ENCODE measurements at places on chromosomes 6 and 20.
A peak's percentile ranks its signal among the peaks of the same experiment; 100 is the strongest.

DNA sequence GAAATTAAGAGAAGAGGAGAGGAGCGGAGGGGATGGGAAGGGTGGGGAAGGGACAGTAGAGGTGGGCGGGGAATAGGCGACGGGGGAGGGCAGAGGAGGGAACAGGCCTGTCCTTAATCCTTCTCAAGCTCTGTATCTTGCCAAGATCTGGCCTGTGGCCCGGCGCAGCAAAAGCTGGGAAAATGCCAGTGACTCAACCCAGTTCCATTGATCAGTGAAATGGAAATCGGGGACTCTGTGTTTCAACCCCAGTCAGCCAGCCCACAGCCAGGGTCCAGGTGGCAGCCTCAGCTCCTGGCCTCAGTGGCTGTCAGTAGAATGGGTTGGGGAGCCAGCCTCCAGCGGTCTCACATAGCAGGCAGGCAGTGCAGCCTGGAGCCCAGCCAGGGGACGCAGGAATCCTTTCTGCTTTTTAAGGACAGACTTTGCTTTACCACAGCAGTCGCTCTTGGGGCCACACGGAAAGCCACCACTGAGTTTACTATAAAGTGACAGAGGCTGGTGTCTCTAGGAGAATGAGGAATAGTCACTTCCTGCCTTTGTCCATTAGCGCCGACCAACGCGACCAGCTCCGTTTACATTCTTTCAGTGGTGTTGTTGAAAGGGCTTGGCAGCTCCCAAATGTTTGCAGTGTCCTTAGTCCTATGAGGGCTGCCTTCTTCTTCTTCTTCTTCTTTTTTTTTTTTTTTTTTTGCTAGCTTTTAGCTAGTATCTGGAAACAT, 128.0 kb downstream of the RIN2 start:
- no peak for DNase-seq

DNA sequence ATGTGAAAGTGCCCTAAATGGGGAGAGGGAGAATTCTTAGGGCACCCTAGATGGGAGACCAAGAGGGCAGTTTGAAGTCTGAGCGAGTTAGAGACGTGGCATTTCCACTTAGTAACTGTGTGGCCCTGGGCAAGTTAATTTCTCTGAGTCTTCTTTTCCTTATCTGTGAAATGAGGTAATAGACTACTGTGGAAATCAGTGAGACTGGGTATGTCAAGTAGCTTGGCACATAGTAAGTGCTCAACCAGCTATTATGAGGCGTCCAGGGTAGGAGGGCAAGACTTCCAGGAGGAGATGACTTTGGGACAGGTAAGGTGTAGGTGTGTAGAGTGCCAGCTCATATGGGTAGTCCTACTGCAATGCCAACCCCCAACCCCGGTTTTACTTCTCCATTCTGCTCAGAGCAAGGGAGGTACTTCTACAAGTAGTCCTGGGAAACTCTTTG, 770 bp downstream of the KIF3B start:
- DNase-seq, result no peak

DNA sequence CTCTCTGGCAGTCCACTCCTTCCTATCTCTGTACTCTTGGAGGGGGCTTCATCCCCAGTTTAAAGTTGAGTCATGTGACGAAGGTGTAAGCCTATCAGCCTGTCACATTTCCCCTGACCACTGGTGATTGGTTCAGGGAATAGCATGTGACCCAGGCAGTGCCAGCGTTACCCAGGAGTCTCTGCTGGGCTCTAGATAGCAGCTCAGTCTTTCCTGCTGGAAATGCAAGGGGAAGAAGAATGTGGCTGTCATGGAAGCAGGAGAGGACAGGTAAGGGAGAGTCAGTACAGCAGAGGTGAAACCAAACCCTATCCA, 35.6 kb upstream of the NFATC2 start:
- DNase-seq, result no peak

DNA sequence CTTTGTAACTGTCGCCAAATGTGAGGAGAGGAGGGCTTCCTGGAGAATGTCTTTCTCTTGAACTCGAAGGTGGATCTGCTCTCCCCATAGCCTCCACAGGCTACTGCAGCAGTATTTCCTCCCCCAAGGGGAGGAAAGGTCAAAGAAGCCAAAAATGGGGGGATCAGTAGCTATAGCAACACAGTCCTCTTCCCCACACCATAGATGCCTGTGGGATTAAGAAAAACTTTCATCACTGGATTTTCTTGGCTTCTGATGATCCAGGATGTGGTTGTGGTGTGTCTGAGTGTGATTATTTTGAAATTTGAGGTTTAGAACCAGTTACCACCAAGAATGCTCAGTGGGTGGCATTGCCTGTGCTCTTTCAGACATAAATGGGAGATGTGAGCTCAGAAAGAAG, 140.1 kb upstream of the SPACA1 start:
- no peak for DNase-seq

GRCh38 chr20:52312132-52312729, 120.7 kb upstream of the ZFP64 start:
- no peak for DNase-seq

- no peak for DNase-seq
These were observed 69.6 kb downstream of the TMEM242 start for GRCh38 chr6:157253699-157254098.

DNA sequence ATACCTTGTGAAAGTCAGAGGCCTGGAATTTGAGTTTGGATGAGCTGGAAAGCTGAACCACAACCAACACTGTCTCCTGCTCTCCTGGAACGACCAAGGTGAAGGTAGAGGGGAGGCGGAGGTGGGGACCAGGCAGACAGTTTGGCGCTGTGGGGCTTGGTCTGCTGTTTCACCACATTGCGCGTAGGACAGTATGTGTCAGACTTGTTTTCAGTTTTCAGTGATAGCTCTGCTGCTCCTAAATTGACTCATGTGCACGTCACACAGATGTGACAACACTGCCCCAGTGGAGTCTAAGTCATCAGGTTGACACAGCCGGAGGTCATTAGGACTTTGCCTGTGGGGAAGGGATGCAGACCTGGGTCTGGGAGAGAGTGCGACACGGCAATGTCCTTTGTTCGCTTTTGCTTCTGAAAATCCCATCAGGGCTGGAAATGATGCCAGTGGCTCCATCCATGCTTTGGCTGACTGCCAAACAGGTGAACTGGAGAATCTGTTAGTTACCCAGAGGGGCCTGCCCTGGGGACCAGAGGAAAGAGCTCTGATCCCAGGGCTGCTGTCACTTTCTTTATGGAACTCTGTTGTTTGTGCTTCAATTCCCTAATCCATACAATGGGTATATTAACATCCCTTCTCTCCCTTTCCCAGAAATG, 255.5 kb downstream of the CDC5L start:
- peak; percentile 41 for DNase-seq

- DNase-seq, result no peak
These were observed 51.4 kb upstream of the LGSN start for GRCh38 chr6:63371104-63371715.

GRCh38 chr6:169141671-169142537, 111.7 kb downstream of the THBS2 start:
- no peak for DNase-seq

GRCh38 chr6:142927271-142927580, 17.8 kb downstream of the HIVEP2 start:
- DNase-seq, result no peak

DNA sequence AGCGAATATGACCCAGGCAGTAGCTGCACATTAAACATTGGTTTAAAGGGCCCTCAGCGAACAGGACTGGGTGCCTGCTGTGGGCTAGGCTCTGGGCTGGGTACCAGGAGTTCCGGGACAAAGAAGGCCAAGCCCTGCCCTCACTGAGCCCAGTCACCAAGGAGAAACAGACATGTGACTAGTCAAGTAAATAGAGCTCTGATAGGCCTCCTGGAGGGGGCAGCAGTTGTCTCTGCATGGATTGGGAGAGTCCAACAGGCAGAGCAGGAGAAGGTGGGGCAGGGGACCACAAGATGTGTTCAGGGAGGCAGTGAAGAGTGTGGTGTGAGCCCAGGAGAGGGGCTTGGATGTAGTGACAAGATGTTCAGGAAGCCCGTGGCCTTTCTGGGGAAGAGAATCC, 3.1 kb downstream of the HM13 start:
- DNase-seq, result no peak

DNA sequence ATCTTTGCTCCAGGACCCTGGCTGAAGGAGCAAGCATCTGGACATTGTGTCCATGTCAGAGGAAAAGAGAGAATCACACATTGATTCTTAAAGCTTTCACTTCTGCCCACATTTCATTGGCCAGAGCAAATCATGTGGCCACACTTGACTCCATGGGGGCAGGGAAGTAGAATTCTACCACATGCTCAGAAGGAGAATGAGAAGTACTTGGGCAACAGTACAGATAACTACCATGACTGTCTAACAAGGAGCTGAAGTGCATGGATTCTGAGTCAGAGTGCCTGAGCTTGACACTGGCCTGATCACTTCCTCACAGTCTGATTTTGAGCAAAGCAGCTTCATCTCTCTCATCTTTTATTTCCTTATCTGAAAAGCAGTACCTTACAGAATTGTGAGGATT, 38.6 kb downstream of the GHRH start:
- no peak for DNase-seq

DNA sequence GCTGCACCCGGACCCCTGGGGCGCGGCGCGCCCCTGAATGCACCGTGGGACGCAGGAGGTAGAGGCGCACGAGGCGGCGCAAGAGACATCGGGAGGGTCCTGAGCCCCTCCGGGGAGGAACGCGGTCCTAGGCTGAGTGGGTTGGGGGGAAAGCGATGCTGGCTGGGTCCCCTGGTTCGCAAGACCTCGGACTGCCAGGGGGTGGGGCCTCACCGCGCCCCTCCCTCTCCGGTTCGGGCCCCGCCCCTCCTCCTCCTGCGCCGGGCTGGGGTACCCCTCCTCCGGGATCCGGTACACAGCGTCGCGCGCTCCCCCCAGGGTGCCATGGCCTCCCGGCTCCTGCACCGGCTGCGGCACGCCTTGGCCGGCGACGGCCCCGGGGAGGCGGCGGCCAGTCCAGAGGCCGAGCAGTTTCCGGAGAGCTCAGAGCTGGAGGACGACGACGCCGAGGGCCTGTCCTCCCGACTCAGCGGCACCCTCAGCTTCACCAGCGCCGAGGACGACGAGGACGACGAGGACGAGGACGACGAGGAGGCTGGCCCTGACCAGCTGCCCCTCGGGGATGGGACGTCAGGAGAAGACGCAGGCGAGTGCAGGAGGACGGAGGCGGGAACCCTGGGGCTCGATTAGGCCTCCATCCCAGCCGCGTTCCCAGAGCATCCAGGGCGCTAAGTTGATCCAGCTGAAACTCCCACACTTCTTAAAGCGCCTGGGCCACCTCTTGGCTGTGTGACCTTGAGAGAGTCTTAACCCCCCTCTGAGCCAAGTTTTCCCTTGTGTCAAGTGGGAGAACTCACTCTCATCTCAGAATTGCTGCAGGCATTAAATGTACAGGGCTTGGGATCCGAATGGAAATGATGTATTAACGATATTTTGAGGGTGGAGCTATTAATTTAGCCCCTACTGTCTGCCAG, 541 bp downstream of the SNX21 start:
- DNase-seq, result no peak

DNA sequence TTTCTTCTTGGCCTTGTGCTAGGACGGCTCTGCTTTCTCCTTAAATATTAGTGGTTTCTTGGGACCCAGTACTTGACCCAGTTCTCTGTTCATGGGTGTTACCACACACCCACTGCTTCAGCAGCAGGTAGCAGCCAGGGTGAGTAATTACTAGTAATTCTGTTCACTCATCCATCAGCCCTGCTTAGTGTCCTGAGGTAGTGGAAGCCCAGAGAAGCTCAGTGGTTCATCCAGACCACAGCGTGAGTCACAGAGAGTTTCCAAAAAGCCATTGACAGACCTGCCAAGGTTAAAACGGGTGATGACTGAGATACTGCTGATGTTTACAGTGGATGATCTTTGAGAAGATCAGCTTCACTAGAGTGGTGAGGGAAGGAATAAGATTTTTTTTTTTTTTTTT, 51.7 kb upstream of the HINT3 start:
- peak; percentile 57 for DNase-seq

GRCh38 chr6:17957498-17957897, 29.9 kb downstream of the KIF13A start:
- no peak for DNase-seq

DNA sequence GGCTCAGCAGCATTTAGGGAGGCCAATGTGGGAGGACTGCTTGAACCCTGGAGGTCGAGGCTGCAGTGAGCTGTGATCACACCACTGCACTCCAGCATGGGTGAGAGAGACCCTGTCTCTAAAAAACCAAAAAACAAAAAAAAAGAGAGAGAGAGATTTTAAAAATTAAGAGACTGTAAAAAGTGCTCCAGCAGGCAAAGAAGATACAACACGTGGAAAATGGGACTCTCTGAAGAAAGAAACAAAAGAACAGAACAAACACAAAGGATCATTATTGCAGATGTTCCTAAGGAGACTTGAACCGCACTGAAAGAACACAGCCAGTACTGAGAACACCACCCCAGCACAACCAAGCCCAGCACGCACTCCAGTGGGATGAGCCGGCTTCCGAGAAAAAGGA, 74.2 kb downstream of the TAF4 start:
- DNase-seq, result no peak

DNA sequence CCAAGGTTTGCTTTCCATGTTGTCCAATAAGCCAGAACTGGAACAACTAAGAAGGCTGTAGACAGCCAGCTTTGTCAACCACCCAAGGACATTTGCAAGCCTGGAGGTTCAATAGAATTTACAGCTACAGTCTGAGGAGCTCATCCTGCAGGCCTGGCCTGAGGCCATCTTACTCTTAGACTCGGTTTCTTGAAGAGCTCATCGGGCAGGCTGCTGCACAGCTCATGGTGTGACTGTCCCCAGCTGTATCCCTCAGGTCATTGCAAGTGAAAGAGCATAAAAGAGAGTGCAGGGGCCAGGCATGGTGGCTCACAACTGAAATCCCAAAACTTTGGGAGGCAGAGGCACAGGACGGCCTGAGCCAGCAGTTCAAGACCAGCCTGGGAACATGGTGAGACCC, 96.9 kb upstream of the FOXQ1 start:
- DNase-seq, result no peak

All from stimulated activated CD4-positive, alpha-beta T cell treated with anti-CD3 and anti-CD28 coated beads, Interleukin-12 subunit alpha, Interleukin-12 subunit beta, amount 100 ng/mL, for 48 hours (primary cell).